KBM-7 (cell line): ENCODE measurements at places on chromosomes 16 and 17.

DNA sequence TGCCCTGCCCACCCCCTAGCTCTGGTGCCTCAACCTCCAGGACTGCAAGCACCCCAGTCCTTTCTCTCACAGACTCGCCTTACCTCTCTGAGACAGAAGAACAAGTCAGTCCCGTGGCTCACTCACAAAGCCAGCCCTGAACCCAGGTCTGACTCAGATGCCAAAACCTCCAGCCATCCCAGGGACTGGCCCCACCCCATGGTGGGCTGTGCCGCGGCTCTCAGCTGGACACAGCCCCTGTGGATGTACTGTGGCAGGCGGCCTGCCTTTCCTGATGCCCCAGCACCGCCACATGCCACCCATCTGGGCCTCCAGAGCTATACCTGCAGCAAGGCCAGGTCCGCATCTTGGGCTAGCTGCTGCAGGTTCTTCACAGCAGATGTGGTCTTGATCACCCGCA lies 19.8 kb downstream of the MPG start:
- DNase-seq: no peak

DNA sequence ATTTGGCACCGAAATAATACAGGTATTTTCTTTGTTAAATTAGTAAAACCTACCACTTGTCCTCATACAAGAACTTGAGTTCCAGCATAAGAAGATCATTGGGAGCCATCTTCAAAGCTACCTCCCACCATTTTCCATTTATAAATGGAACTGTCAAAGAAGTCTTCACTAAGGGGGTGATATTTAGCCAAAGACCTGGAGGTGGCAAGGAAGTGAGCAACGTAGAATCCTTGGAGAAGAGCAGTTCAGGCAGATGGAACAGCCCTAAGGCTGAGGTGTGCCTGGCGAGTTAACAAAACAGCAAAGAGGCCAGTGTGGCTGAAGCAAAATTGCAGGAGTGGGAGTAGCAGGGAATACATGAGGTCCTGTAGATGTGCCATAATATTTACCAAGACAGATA lies 1.8 kb downstream of the KCNJ16 start:
- DNase-seq: no peak

- DNase-seq: no peak
Measured at GRCh38 chr16:22789281-22789945, 24.5 kb upstream of the HS3ST2 start.

DNA sequence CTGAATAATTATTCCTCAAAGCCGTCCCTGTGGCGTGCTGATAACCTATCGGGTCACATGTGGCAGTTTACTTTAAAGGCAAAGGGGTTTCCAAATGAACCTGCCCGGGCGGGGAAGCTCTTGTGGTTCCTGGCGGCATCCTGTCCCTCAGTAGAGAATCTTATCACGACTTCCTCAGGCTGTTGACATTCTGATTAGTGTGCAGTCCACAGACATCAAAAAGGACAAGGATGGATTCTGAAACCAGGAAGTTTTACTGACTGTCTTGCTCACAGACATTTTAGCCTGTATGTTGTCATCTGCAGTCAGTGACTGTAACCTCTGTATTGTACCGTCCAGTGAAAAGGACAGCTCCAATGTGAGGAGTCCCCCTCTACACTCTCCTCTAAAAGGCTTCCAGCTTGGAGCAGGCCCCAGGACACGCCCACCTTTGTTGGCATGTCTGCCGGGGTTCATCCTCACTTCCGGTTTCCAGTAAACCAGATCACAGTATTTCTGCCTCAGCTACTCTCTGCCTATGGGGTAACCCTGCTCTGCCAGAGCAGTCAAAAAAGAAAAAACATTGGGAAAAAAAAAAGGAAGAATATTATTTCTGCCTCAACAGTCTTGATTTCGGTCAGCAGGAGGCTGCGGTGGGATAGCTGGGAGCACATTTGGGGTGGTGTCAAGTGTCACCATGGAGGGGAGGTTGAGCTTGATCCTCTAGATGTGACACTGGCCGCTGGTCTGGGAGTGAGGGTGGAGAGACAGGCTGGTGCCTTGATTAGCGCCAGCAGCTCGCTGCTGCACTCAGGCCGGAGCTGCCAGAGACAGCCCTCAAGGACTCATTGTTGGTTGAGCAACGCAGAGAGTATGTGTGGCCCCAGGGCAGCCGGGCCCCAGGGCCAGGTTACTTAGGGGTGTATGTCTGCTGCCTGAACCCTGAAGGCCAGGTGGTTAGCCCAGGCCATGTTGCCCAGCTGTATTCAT lies 89.0 kb upstream of the DNAH17 start:
- peak; percentile 94 for DNase-seq

DNA sequence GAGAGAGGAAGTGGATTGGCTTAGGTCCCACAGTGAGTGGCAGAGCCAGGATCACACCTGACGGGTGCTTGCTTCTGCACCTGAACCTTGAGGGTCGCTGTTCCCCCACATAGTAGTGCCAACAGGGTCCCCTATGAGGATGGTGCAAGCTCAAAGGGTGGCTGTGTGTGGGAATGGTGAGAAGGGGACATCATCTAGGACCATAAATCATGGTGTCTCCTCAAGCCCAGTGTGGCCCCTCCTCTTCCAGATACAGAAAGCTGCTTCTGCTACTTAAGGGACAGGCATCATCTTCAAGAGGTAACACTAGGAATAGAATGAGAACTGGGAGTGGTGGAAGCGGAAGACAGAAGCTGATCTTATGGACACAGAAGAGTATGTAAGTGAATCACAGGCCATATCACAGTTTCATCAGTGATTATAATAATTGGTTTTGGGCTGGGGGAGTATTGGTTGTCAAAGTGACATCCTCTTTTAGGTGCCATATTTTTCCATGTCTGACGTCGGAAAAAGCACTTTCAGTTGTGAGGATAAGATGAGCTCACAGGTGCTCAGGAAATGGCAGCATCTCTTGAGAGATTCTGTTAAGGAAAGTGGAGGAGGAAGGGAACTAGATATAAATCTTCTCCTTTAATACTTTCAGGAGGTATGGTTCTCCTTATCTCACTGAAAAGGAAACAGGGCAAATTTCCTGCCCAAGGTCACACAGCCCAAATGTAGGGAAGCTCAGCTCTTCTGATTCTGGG lies 83.2 kb upstream of the HNF1B start:
- peak; percentile 91 for DNase-seq

DNA sequence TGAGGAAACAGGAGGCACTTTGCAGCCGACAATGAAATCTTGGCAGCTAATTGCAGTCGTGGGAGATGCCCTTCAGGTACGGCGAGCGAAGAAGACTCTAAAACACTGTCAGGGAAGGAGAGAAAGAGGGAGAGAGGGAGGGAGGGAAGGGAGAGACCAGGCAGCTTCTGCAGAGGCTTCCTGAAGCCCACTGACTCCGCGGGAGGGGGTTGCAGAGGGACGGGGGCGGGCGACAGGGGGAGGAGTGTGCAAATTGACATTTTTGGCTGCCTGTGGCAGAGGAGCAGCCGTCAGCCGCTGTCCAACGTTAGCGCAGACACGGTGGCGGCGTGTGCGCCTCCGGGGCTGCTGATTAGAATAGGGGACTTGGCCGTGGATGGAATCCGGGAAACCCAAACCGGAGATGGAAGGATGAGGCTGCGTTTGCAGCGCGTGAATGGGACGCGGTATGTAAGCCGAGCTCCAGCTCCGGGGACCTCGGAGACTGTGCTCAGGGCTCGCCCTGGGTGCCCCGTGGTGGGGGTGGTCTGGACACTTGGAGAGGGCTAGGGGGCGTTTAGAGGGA lies 849.1 kb upstream of the RBFOX1 start:
- no peak for DNase-seq

GRCh38 chr17:18184143-18185031 lies 759 bp downstream of the ALKBH5 start:
- peak; percentile 47 for DNase-seq

DNA sequence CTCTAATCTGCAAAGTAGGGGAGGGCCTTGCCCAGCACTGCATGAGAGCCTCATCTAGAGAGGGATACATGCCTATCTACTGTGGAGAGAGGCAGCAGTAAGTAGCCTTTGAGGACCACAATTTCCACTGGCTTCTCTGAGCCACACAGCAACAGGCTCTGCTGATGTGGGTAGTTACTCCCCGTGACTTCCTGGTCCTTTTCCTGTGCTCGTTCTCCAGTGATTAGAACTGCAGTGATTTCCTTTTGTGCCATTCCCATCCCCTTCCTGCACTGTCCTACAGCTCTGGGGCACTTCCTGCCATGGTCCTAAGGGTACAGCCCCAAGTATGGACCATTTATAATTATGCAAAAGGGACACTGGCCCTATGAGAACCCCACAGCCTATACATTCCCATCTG lies 3.0 kb downstream of the PLSCR3 start:
- DNase-seq: no peak

GRCh38 chr16:46882304-46882939 lies 1.7 kb upstream of the GPT2 start:
- DNase-seq: no peak

DNA sequence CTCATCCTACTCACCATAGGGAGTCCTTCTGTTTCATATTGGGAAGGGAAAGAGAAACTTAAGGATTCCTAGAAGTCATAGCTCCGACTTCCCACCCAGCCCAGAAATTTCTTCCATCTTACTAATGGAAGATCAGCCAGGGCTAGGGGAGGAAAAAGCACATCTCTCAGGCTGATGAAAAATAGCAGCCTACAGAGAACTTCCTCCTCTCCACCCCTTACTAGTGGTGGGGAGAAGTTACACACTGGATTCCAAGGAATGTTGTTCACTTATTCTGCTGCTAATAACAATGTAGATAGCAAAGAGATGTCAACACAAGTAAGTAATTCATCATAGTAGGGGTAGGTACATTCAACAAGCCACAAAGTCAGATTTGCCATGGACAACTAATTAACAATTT lies 94.4 kb downstream of the SPACA3 start:
- no peak for DNase-seq

GRCh38 chr16:46894036-46894672 lies 10.0 kb downstream of the GPT2 start:
- DNase-seq: no peak

DNA sequence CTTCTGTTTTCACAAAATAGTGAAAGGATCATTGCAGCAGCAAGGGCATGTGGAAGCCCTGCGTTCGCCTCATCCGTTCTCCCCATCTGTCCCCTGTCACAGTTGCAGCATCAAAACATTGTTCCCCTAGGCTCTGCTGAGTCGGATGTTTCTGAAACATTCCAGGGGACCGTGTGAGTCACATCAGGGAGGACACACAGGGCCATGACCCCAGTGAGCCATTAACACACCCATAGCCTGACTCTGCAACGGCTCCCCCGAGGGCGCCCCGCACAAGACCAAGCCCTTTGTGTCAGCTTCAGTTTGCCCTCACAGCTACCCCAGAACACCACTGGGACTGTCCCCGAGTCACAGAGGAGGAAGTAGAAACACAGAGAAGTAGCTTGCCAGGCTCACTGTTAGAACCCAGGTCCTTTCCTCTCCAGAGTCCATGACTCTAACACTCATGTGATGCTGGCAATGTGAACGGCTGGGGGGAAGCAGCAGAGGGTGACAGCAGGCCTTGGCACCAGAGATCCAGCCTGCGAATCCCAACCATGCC lies 63.3 kb upstream of the HSBP1 start:
- DNase-seq: no peak

DNA sequence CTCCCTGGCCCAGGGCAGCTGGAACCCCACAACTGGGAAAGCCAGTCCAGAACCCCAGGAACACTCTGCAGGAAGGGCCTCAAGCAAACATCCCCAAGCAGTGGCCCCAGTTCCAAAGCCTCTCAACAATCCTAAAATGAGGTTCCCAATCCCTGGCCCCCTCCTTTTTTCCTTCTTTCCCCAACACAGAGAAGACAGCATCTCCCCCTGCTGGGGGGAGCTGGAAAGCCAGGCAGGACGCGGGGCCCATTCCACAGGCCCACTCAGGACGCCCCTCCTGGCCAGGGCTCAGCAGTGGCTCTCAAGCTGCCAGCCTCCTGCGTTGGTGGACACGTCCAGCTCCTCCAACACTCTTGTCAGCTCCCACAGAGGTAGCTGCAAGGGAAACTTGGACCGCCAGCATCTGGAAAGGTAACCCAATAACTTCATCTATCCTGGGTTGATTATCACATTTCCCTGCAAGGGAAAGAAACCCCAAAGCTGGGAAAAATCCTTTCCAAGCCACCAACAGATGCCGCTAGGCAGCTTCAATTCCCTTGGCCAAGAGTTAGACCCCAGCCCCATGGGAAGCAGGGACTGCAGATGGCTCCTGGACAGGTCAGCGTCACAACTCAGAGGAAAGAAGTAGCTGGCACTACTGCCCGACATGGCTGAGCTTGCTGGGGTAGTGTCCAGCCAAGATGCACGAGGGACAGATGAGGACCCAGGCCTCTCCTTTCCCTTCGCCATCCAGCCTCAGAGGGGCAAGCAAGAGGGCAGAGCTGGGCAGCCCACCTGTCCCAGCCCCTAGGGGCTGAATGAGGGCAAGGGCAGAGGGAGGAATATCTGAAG lies 7.6 kb downstream of the HDAC5 start:
- peak; percentile 69 for DNase-seq

GRCh38 chr17:82718986-82719685 lies 2.6 kb downstream of the FN3KRP start:
- DNase-seq: no peak

DNA sequence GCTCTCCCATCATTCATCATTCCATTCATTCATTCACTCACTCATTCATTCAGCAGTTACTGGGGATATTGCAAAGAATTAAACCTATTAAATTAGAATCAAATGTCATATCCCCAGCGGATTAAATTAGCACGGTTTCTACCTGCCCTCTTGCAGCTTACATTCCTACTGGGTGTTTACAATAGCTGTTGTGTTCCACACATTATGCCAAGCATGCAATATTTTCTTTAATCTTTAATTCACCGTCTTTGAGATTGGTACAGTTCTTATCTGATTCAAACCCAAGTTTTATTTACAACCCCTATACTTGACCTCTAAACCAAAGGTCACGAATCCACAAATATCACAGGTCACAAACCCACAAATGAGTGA lies 727 bp upstream of the USP31 start:
- no peak for DNase-seq

- DNase-seq: peak; percentile 61
Measured at GRCh38 chr16:55444754-55445485, 34.1 kb upstream of the MMP2 start.

DNA sequence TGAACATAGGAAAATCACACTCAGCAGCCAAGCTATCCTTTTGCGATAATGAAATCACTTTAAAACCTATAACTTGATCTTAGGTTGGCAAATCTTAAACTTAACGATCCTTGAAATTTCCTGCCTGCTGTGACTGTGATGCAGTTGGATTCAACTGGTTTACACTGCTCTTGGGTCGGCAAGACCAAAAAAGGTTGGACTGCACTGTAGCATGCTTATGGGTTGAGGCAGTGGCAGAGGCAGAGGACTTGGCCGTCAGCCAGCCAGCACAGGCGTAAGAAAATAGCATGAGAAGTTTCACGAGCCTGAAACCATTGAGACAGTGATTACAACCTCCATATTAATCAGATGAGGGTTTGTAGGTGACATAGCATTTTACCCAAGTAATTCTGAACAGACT lies 21.4 kb downstream of the WSB1 start:
- DNase-seq: no peak

GRCh38 chr17:62807812-62808575 lies at the start of gene MARCHF10:
Gene MARCHF10 (minus strand): TSS chr17:62808314. CDS start chr17:62801735, 6,579 bp downstream.
- no peak for DNase-seq

DNA sequence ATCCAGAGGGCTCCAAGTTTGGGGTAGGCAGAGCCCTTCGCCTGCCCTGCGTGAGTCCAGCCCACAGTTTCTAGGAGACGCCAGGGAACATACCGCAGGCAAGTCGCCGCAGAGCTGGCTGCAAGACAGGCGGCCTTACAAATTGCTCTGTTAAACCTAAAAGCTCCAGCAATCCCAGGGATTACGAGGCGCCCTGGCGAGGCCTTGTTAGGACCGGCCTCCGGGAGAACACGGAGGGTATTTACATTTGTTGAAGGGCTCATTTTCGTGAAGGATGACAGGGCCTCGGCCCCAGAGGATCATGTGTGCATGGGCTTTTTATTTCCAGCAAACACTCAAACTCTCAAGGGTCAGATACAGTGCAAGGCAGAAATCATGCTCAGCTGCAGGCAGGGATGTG lies 77.6 kb upstream of the FOXF1 start:
- no peak for DNase-seq
